Activated T-cell treated with anti-CD3 and anti-CD28 coated beads, Interleukin-2, amount 50 U/mL, for 72 hours (primary cell): ENCODE measurements at places on chromosomes 3 and 15.
A peak's percentile ranks its signal among the peaks of the same experiment; 100 is the strongest.

GRCh38 chr15:33201491-33202231, 7.1 kb upstream of the FMN1 start:
- peak; percentile 69 for DNase-seq

DNA sequence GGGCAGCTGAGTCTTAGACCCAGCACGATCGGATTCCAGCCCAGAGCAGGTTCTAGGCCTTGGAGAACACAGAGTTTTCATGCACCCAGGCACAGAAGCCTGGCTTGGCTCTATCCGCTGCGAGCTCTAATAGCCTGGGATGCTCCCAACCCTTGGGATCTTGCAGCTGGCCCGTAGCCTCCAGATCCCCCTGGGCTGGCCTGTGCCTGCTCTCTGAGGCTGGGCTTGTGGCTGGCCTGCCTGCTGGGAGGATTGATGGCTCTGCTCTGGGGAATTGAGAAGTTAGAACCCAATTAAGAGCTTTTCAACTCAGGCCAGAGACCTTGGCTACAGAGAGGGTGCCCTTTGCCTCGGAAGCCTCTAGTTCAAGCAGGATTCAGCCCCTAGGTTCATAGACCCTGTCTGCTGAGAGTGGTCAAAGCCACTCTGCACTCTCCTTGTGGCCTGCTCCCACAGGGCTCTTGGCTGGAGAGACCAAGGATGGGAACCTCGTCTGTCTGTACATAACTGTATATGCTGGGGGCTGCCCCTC, 64.4 kb downstream of the MAGEF1 start:
- DNase-seq, result no peak

GRCh38 chr15:78461171-78461888, 23.3 kb downstream of the IREB2 start:
- DNase-seq, result no peak

- no peak for DNase-seq
Observed at GRCh38 chr3:42179110-42179725, 86.8 kb downstream of the CCK start.

GRCh38 chr3:68485051-68485450, 447.3 kb downstream of the TAFA4 start:
- DNase-seq, result no peak

- peak; percentile 21 for DNase-seq
Observed at GRCh38 chr3:127671523-127672428, 976 bp upstream of the ABTB1 start.

GRCh38 chr15:70165716-70166284, 68.1 kb upstream of the TLE3 start:
- no peak for DNase-seq

GRCh38 chr15:84654689-84655453, 788 bp upstream of the WDR73 start:
- DNase-seq, result peak; percentile 84

GRCh38 chr15:86337071-86337470, 257.4 kb downstream of the AGBL1 start:
- no peak for DNase-seq

DNA sequence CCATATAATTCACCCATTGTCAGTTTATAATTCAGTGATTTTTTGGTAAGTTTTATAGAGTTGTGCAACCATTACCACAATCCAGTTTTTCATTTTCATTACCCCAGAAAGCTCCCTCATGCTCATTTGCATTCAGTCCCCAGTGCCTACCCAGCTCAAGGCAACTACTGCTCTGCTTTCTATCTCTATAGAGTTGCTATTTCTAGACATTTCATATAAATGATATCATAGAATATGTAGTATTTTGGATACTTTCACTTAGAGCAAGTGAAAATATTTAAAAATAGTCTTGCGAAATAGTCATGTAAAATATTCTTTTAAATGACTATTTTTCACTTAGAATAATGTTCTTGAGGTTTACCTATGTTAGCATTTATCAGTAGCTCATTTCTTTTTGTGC, 42.1 kb downstream of the ZNF654 start:
- DNase-seq, result no peak

DNA sequence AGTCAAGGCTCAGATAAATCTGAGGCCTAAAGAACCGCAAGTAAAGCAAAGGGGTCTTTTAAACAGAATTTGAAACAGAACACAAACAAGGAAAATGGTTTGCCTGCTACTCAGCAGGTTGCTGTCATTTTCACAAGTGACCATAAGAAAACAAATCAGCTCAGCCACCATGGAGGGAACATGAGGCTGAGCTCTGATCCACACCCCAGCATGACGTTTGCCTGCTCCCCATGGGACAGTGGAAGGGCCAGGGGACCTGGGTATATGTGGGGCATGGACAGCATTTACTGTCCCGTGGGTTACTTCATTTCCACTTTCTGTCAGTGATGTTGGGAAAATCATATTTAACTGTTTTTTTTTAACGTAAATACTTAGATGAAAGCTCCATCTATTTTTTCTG, 371.2 kb downstream of the LRTM1 start:
- no peak for DNase-seq

DNA sequence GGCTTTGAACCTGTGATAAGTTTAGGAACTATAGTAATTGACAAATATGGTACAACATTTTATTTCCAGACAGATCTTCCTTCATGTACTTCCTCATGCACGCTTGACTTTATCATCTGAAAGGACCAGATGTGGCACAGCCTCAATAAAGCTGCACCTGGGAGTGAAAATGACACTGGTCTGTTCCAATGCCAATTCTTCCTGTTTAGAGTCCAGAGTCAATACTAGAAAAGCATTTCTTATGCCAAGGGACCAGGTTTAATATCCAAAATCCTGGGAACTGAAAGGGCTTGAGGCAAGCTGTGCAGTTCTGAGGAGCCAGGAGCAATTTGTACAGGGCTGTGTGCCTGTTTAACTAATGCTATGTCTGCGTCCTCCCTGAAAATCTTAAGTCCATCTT, 15.3 kb downstream of the DPH6 start:
- no peak for DNase-seq

DNA sequence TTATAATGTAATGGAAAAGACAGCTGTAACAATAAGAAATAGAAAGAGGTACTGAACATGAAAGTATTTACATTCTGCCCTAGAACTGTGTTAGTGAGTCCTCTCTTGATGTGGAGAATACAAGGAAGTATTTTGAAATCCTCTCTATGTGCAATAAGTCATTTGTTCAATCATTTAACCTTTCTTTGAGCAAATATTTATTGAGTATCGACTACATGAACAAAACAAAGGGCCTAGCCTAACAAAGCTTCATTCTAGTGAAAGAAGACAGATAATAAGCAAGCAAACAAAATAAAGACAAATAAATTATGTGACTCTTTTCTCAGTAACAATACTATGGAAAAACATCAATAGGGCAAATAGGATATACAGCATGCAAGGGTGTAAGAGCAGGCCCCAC, 354.9 kb upstream of the ATP11B start:
- DNase-seq, result no peak

DNA sequence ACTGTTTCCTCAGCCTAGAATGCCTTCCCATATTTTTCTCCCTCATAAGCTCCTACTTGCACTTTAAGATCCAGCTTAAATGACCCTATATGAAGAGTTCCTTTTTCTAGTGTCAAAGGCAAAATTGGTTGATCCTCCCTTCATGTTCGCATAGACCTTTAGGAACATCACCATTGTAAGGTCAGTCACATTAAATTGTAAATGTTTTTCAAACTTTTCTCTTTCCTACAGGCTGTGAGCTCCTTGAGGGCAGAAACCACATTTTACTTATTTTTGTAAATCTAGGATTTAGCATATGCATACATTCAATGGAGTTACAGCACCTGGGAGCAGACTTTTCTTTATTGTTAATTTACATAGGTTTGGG, 813 bp downstream of the SMCO1 start:
- no peak for DNase-seq

GRCh38 chr3:176595307-176595706, 602.0 kb downstream of the TBL1XR1 start:
- DNase-seq, result no peak

GRCh38 chr15:90221246-90221900, 12.4 kb downstream of the CIB1 start:
- DNase-seq, result peak; percentile 31

DNA sequence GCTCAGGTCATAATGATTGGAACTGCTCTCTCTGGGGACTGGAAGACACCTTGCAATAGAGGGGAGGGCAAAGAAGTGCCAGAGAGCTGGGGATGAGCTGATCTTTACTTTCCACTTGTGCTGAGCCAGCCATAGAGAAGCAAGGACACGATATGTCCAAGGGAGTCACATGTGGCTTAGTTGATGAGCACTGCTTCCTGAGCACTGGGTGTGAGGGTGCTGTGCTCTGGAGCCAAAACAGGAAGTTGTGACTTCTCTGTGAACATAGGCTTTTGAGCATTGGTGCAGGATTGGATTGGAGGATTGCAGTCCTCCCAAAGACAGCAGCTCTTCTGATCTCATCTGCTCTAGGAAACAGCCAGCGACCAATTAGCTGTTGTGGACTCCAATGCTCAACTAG, 6.7 kb downstream of the PARP14 start:
- DNase-seq, result no peak

DNA sequence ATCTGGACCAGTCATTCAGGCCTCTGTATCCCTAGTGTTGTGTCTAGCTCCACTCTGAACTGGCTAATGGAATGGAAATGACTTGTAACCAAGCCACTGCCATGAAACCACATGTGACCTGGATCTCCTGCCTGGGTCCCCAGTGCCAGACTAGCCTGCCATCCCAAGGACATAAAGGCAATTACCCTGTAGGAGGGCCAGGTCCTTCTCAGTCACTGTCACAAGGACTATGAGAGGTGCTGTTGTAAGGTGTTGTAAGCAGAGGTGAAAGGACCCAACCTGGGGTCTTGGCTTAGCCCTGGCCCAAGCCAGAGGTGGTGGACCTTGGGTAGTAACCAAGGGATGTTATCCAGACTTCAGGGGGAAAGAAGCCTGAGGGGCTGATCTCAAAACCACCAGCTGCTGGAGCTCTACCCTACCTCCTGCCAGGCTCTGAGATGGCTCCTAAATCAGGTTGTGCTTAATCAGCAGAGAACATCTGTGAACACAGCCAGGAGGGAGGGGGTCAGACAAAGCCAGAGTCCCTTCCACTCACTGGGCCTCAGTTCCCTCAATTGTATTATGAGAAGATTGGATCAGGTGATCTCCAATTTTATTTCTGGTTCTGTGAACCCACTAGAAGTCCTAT, 15.7 kb upstream of the KLHL24 start:
- DNase-seq, result no peak

GRCh38 chr3:89223188-89223587, 115.8 kb downstream of the EPHA3 start:
- no peak for DNase-seq

GRCh38 chr15:47844437-47844836, 127.1 kb downstream of the SEMA6D start:
- DNase-seq, result no peak

GRCh38 chr3:79028916-79029315, 738.9 kb downstream of the ROBO1 start:
- no peak for DNase-seq

DNA sequence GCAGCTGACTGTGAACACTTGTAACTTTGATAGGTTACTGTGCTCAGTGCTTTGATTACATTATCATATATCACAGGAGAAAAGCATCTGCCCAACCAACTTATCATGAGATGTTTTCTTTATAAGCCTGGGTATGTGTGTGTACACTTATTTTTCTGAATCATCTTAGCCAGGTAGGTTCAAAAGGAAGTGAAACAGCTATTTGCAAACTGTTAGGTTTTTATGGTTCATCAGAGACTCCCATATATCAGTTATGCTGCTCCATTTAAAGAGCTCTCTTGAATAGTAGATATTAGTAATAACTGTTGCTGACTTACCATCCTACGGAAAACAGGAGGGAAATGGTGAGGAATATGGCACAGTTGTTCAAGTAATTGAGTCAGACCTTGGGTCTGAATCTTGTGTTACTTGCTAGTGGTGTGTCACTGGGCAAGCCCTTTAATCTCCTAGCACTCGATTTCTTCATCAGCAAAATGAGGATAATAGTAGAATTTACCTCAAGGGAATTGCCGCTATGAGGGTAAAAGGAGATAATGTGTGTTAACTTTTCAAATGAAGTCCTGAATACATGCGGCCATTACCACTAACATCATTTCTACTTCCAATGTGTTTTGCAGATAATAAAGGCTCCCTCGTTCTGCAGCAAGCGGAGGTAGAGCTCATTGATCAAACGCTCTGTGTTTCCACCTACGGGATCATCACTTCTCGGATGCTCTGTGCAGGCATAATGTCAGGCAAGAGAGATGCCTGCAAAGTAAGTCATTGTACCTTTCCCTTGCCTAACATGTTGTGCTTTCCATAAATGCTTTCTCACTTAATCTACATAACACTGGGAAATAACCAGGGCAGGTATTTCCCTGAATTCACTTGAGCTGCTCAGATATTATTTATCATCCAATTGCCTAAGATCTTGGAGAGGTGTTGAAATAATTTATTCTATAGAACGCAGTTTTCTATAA, 7.8 kb upstream of the C3orf52 start:
- DNase-seq, result no peak

- DNase-seq, result no peak
Observed at GRCh38 chr3:107757140-107757539, 234.4 kb downstream of the BBX start.

DNA sequence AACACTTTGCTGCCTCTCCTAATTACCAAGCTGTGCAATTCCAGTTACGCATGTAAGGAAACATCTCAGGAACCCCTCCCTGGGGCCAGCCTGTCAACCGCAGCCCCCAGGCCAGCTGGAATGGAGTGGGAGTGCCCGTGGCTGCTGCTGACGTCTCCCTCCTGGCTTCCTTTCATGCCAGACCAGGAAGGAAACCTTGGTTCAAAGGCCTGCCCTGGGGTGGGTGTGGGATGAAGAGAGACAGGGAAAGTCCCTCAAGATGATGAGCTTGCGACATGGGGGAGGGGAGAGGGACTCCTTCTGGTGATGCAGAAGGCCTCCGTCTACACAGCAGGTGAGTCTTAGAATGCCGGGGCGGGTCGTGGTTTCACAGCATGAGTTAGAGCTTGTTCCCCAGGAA, 11.4 kb upstream of the CYP11A1 start:
- DNase-seq, result peak; percentile 53

- peak; percentile 15 for DNase-seq
Observed at GRCh38 chr3:59424268-59425010, 374.6 kb upstream of the CFAP20DC start.

- DNase-seq, result no peak
Observed at GRCh38 chr3:157836022-157836421, 270.2 kb downstream of the SHOX2 start.

- no peak for DNase-seq
Observed at GRCh38 chr3:13159890-13160289, 86.7 kb upstream of the IQSEC1 start.

- DNase-seq, result peak; percentile 87
Observed at GRCh38 chr15:52010633-52011595, 8.1 kb upstream of the MAPK6 start.

DNA sequence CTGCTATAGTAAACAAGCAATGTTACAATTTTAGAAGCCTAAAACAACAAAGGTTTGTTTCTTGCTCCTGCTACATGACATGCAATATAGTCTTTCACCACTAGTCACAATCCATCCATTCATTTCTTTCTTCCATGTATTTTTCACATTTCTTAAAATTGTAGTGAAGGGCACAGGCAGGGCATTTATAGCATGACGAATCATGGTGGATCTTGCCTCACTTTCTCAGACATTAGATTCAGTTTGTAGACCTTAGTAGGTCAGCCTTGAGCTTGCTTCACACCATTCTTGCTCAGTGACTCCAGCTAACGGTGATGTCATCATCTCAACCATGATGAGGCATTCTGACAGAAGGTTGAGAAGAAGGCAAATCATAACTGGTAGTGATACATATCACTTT, 546.8 kb downstream of the TBL1XR1 start:
- DNase-seq, result no peak
